Left renal cortex interstitium (tissue), 4 donors: ENCODE measurements at places on chromosomes 16 and 17. TPM values are rescaled to one million over a fixed set of nuclear protein-coding genes. Genes with fewer than 3 reads are reported as not detected.

The GPRC5C gene
- polyA plus RNA-seq, result 118 TPM

The CCDC92B gene
- 0.30 TPM for polyA plus RNA-seq

The CDC42EP4 gene
- polyA plus RNA-seq, result 44.9 TPM

- DNase-seq, result no peak
Observed at GRCh38 chr16:86509759-86510464, 415 bp upstream of the FOXF1 start.

- DNase-seq, result no peak
Observed at GRCh38 chr16:3609895-3610697, 1.3 kb downstream of the SLX4 start.

DNA sequence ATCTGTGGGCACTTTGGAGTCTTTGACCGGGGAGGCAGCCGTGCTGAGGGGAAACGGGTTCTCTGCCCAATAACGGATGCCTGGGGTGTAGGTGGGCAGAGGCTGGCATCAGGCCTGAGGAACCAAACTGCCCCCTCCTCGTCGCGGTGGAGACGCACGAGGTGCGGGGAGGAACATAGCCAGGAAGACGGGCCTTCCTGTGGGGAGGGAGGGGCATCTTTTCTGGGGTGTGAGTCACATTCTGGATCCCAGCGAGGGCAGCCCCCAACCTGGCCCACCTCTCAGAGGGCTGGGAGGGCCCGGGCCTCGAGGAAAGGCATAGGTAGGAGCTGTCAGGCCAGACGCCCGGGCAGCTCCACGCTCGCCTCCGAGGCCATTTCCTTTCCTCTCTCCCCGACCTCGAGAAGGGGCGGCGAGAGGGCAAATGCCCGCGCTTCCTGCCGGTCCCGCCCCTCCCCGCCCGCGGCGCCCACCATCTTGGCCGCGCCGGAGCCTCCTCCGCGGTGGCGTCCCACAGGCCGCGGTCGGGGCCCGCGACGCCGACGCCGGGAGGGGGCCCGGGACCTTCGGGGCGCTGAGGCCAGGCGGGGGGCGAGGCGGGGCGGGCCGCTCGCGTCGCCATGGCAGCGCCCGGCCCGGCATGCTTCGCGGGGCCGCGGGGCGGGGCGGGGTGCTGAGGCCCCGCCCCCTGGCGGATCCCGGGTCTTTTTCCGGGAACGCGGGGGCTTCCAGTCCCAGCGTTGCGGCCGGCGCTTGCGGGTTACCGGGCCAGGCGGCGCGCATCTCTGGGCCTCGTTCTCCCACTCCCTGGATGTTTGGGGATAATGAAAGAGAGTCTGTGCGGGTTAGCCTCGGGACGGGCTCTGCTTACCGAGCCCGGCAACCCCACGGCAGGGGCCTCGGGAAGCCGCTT lies 13.2 kb downstream of the RAI1 start:
- DNase-seq, result no peak
